G401 (cell line): ENCODE measurements at places on chromosomes 2 and 18. TPM values are rescaled to one million over a fixed set of nuclear protein-coding genes. Genes with fewer than 3 reads are reported as not detected.
A peak's percentile ranks its signal among the peaks of the same experiment; 100 is the strongest.

WDR12 gene
- total RNA-seq = 43.6 and 112 TPM in 2 replicates

- DNase-seq = no peak
Observed at GRCh38 chr2:241893265-241893664, 23.7 kb downstream of the RTP5 start.

DNA sequence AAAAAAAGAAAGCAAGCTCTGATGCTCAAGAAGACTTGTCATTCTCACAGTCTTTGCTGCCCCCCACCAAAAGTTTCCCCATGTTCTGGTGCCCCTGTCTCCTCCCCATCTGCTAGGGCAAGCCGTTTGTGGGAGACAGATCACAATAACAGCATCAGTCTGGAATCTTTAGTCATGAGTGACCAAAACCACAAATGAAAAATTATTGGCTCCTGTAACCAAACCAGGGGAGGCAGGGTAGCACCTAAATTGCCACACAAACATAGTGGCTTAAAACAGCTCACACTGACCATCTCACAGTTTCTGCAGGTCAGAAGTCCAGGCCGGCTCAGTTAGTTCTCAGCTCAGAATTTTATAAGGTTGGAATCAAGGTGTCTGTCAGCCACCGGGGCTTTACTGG lies 9.1 kb upstream of the B3GNT7 start:
- no peak for DNase-seq

DNA sequence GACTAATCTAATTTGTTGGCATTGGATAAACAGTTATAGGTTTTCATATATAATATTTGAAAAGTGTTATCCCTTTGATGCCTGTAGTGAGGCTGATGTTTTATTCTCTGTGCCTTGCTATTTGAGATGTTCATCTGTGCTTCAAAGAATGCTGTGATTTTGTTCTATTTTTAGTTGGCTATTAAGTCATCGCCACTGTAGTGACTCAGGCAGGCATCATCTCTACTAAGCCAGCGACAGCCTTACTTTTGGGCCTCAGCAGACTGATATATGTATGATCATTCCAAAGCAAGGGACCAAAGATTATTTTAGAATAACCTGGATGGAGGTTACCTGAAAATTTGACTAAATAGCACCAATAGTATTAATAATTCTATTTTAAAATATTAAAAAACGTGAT lies 1674.5 kb upstream of the NXPH2 start:
- no peak for DNase-seq

FAM237A gene
- not detected in 2 replicates for total RNA-seq

DNA sequence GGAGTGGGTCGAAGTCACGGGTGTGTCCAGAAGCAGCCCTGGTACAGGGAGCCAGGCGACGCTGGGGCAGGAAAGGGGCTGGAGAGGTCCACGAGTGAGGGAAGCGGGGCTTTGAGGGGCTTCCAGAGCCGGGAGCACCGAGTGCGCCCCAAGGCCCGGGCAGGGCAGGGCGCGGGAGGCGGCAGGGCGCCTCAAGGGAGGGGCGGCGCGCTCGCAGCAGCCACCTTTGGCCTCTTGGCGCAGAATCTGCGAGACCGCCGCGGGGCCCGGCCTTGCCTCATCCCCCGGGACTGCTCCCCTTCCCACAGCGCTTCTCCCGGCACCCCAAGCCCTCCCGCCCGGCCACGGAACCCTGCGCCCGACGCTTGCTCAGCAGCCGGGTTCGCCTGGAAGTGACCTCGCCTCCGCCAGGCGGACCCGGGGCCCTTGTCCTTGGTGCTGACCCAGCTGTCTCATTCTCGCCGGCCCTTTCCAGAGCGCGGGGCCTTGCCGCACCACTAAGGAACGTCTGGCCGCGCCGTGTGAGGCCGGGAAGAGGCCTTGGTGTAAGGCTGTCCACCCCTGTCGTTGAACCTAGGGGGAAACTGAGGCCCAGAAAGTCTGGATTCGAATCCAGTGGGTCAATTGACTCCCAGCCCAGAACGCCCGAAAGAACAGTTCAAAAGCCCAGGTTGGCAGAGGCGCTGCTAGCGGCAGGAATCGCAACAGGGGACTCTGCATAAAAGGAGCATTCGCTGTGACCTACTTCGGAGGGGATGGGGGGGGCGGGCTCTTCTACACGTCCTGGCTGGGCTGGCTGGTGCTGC lies 584 bp upstream of the DNER start:
- DNase-seq = peak; percentile 79

DNA sequence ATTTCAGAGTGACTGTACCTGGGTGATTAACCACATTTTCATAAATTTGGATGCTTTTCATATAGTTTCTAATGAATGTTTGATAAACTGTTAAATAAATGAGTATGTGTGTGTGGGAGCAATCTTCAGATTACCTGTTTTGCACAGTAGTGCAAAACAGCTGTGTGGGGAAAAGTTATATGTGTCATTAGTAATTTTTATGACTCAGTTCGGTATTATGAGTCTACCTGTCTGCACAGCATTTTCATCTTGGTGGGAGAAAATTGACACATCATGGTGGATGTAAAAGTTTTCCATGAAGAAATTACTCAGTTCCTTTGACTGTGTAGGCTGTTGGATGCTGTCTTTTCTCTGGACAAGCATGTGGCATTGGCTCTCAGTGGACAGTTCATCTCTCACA lies 43.8 kb downstream of the LTBP1 start:
- DNase-seq = no peak

GRCh38 chr2:3526871-3527270 lies 7.5 kb upstream of the ADI1 start:
- no peak for DNase-seq

DNA sequence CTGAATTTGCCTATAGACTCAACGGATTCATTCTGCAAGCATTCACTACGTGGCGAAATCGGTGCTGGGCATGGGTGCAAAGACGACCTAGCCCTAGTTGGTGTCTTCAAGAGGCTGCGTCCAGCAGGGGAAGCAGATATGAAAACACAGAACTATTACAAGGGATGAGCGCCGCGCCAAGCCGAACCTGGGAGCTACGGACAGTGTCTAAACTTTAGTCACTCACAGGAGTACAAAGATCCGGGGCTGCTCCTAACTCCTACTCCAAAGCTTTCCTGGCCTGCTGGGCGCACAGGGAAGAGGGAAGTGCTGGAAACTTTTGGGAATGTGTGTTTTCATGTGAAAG lies 732 bp upstream of the ANXA4 start:
- DNase-seq = peak; percentile 12

GBX2 gene
- total RNA-seq = 25.0 and 39.2 TPM in 2 replicates

LAMA3 gene
- 0.43 and 0.44 TPM in 2 replicates for total RNA-seq

- no peak for DNase-seq
Observed at GRCh38 chr18:32258148-32258547, 68.3 kb downstream of the MEP1B start.

UGT1A10 gene
- total RNA-seq = not detected in 2 replicates

INHA gene
- total RNA-seq = 1.3 TPM in 1 of 2 replicates, not detected in the other

- no peak for DNase-seq
Observed at GRCh38 chr18:25921677-25922421, 168.6 kb downstream of the SS18 start.

GRCh38 chr2:216064014-216064630 lies 17.5 kb downstream of the PECR start:
- DNase-seq = no peak

DNA sequence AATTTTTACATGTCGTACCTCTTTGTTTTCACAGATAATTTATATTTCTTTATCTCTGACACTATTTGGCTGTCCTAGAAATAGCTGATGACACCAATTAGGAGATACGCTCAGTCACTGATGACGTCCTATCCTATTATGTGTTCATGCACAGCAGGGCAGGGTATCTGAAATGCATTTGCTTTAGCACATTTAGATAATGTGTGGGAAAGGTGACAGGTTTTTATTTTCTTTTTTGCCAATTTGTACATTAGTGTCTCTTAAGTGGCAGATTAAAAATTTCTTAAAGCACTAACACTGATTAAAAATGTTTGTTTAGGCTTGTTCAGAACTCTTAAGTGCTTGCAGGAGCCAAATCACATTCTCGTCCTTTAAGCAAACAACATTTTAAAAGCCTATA lies 39.7 kb downstream of the CDC42EP3 start:
- no peak for DNase-seq

DNA sequence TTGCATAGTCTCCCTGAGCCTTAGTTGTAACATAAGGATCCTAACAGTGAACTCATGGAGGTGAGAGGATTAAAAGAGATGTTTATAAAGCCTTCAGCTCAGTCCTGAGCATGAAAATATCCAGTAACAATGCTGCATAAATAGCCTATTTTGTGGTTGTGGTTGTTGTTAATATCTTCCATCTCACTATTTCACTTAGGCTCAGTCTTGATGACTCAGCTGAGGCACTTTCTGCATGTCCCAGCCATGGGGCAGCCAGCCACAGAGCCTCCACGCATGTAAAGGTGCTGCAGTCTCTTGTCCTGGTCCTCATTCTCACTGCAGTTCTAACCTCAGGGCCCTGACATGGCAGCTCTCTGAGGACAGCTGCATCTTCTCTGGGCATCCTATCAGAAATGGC lies 218.8 kb upstream of the PKDCC start:
- no peak for DNase-seq

- DNase-seq = peak; percentile 41
Observed at GRCh38 chr2:47783486-47784351, 774 bp downstream of the MSH6 start.

PKDCC gene
- 36.9 and 37.4 TPM in 2 replicates for total RNA-seq

CYRIA gene
- not detected in 2 replicates for total RNA-seq

DNA sequence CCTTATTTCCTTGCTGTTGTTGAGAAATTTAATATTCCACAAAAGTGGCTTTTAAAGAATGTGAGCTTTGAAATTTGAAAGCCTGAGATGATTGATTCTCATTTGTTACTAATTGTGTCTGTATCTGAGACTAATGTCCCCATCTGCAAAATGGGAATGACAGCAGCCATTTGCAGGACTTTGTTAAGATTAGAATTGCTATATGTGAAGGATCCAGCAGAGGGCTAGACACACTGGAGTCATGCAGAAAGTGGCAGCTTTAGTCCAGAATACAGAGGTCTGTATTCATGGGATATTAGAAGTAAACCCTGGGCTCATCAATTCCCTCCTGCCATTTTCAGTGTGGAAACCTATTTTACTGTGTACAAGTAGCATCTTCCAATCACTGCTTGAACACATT lies 296.5 kb upstream of the GYPC start:
- no peak for DNase-seq

GRCh38 chr2:85016446-85016845 lies 45.5 kb downstream of the KCMF1 start:
- DNase-seq = no peak

PECR gene
- 10.3 and 11.2 TPM in 2 replicates for total RNA-seq

- no peak for DNase-seq
Observed at GRCh38 chr2:29050591-29050990, 23.7 kb downstream of the PCARE start.

DNA sequence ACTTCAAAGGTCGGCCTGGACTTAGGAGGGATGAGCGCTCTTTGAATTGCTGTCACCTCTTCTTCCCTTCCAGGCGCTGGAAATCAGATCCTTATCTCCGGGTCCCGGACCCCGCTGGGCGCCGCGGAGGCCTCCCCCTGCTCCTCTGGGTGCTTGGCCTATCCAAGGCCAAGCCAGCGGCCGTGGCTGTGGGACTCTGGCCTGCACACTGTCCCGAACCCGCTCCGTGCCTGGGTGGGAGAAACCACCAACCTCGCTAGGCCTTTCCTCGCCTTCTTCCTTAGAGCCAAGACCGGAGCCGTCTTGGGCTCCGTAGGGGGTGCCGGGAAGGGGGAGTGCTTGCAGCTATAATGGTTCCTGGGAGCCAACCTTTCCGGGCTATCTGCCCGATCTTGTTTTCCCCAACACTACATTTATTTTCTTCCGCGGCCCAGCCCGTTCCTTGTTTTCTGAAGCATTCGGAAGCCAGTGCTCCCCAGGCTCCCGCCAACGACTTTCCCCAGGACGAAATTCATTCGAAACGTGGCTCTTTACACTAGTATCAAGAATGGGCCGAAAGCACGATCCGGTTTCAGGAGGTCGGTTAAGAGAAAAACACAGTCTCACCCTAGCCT lies 2.4 kb downstream of the OSR1 start:
- DNase-seq = no peak

- DNase-seq = no peak
Observed at GRCh38 chr2:42569883-42570282, 1.5 kb downstream of the MTA3 start.

REG1B gene
- total RNA-seq = not detected in 2 replicates

GRCh38 chr2:37586663-37587317 lies 84.7 kb downstream of the CDC42EP3 start:
- no peak for DNase-seq

DNA sequence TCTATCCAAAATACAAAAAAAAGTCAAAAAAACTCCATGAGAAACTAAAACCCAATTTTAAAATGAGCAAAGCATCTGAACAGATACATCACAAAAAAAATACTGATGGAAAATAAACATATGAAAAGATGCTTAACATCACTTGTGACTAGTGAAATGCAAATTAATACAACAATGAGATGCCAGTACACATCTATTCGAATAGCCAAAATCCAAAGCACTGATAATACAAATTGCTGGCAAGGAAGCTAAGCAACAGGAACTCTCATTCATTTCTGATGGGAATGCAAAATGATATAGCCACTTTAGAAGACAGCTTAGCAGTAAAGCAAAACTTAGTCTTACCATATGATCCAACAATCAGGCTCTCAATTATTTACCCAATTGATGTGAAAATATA lies 190.2 kb upstream of the FN1 start:
- DNase-seq = no peak

FEV gene
- not detected in 2 replicates for total RNA-seq

- DNase-seq = no peak
Observed at GRCh38 chr2:43803113-43803512, 29.3 kb downstream of the DYNC2LI1 start.

ANKRD30B gene
- total RNA-seq = not detected in 2 replicates

KRTCAP3 gene
- total RNA-seq = not detected in 2 replicates

GRCh38 chr2:162196638-162197037 lies 44.6 kb upstream of the GCG start:
- no peak for DNase-seq

SMIM21 gene
- total RNA-seq = 0.06 TPM in 1 of 2 replicates, not detected in the other

COL6A3 gene
- total RNA-seq = 0.17 and 0.25 TPM in 2 replicates

DNA sequence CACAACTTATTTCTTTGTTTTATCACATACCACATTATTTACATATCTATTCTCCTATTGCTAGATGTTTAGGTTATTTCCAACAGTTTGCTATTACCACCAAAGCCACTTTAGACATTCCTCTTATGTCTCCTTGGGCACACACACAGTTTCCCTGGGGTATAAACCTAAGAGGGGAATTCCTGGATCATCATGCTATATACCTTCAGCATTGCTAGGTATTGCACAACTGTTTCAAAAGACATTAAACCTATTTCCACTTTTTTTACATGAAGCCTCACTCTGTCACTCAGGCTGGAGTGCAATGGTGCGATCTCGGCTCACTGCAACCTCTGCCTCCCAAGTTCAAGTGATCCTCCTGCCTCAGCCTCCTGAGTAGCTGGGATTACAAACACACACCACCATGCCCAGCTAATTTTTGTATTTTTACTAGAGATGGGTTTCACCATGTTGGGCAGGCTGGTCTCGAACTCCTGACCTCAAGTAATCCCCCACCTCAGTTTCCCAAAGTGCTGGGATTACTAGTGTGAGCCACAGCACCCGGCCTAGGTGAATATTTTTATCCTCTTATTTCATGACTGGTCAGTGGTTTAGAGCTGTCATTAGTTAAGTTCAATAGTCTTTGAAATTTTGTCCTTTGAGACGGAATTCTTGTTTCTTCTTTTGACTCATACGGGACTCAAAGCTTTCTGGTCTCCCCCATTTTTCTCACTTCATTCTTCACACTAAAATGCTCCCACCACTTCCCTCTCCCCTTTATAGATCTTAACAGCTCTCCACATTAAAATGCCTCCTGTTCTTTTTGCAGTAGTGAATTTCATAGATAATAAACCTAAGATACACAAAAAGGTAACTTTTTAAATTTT lies 30.3 kb downstream of the SULT1C4 start:
- DNase-seq = no peak

- no peak for DNase-seq
Observed at GRCh38 chr2:126849486-126849885, 49.2 kb upstream of the TEX51 start.

- no peak for DNase-seq
Observed at GRCh38 chr2:105504459-105504858, 105.6 kb upstream of the FHL2 start.
